Adrenal gland (tissue), 19 donors: ENCODE measurements at places on chromosomes 12 and 14. TPM values are rescaled to one million over a fixed set of nuclear protein-coding genes. Genes with fewer than 3 reads are reported as not detected.

KLRC3 gene
- polyA plus RNA-seq = not detected

PRICKLE1 gene
- polyA plus RNA-seq = 1.0 TPM

CDKN3 gene
- 1.3 TPM for polyA plus RNA-seq

RND1 gene
- 2.9 TPM for polyA plus RNA-seq

DNA sequence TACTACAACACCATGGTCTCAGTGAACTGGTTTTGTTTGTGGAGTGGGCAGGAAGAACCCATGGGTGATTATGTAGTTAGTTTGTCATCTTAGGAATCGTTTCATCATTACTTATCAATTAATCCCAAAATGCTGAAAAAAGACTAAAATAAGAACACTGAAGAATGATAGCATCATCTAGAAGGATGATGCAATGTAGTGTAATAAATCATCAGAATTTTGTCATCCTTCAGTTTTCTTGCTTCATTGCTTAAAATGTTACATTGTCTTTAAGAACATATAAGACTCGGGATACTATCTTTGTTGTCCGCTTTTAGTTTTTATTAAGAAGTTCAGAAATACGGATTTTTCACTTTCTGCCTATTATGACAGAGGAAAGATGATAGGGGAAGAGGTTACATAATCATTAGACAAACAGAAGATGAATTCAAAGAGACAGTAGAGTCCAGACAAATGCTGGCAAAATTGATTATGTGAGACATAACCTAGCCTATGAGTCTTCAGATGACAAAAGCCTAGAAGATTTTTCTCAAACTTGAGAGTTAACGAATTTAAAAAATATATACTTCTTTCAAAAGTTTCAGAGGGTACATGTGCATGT is 10.8 kb upstream of the SMOC1 start:
- DNase-seq = no peak

DNA sequence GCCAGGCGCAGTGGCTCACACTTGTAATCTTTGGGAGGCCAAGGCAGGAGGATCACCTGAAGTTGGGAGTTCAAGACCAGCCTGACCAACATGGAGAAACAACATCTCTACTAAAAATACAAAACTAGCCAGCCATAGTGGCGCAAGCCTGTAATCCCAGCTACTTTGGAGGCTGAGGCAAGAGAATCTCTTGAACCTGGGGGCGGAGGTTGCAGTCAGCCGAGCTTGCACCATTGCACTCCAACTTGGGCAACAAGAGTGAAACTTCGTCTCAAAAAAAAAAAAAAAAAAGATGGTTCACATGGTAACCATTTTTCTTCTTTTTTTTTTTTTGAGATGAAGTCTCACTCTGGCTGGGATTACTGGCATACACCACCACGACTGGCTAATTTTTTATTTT is 35.3 kb downstream of the SLC2A14 start:
- no peak for DNase-seq

GRCh38 chr12:94062796-94063635 is 85.4 kb upstream of the PLXNC1 start:
- DNase-seq = no peak

GYS2 gene
- polyA plus RNA-seq = 0.05 TPM

- no peak for DNase-seq
Measured at GRCh38 chr12:100753837-100754236, 40.7 kb upstream of the ANO4 start.

- DNase-seq = no peak
Measured at GRCh38 chr12:44848703-44849085, 27.4 kb downstream of the NELL2 start.

DNA sequence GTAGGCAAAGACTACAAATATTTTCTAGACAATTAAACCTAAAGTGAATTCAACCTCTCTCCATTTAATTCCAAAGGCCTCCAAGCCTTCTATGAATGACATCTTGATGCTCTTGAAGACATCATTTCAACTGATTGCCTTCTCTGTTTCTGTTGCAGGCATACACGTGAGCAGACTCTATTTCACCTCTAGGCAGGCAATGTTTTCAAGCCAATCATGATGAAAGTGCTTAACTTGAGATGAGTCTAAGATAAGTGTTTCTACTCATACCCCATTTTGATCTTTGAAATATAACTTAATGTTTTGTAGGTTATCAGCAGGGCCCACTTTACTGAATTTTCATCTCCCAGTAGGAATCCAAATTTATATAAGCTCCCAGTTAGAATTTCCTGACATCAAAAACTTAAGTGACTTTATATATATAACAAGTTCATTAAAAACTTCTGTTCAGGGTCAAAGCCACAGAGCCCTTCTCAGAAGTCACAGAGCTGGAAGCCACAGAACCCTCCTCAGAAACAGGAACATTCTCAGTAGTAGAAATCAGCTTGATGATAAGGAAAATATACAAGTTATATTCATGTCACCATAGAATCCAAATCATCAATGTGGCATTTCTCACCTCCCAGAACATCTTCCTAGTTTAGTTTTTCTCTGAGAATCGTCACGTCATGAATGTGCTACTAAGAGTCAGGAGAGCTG is 108.5 kb downstream of the PHLDA1 start:
- no peak for DNase-seq

GRCh38 chr12:105368047-105368646 is 37.7 kb downstream of the C12orf75 start:
- no peak for DNase-seq

GRCh38 chr12:63222582-63222981 is 71.6 kb upstream of the AVPR1A start:
- DNase-seq = no peak

GRCh38 chr14:75200451-75200850 is 24.0 kb upstream of the TMED10 start:
- no peak for DNase-seq

- DNase-seq = no peak
Measured at GRCh38 chr14:99075061-99075460, 196.9 kb downstream of the BCL11B start.

LHX5 gene
- polyA plus RNA-seq = not detected

GRCh38 chr12:6647083-6647604 is at the start of gene ACRBP:
TSS of gene ACRBP (minus strand) at chr12:6647432. CDS start at chr12:6647366, 66 bp downstream.
- peak; percentile 74 for DNase-seq

DNA sequence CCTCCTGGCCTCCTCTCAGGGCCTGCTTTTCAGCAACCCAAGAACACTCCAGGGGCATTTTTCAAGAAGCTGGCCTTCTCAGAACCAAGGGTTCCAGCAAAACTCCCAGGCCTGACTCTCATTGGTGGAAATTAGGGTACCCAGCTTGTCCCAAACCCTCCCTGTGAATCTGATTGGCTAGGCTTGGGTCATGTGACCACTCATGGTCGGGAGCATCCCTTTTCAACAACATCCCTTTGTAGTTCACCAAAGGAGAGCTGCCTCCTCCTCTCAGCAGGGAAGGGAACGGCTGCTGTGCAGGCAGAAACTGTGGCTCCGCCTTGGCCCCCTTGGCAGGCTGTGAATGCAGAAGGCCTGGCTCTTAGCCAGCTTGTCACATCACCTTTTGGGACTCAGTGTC is 94.5 kb downstream of the AACS start:
- no peak for DNase-seq

TAS2R9 gene
- 0.10 TPM for polyA plus RNA-seq

DNA sequence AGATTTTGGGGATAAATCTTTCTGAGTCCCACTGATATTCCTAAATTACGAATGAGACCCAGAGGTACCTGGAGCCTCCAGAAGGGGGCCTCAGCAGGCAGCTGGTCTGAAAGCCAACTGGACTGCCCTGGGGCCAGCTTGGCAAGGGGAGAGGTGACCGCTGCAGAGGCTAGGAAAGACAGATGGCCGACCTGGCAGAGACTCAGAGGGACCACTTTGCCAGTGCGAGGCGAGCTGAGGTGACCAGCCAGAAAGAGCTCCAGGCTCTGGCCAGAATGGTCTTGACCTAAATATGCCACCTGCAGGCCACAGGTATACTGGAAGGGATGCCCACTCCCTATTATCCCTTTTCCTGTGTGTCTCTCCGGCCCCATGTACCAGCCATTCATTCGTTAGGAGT is 256.8 kb upstream of the GARIN6 start:
- peak; percentile 4 for DNase-seq

GRCh38 chr12:63982604-63983295 is 138.2 kb downstream of the SRGAP1 start:
- DNase-seq = no peak

DNA sequence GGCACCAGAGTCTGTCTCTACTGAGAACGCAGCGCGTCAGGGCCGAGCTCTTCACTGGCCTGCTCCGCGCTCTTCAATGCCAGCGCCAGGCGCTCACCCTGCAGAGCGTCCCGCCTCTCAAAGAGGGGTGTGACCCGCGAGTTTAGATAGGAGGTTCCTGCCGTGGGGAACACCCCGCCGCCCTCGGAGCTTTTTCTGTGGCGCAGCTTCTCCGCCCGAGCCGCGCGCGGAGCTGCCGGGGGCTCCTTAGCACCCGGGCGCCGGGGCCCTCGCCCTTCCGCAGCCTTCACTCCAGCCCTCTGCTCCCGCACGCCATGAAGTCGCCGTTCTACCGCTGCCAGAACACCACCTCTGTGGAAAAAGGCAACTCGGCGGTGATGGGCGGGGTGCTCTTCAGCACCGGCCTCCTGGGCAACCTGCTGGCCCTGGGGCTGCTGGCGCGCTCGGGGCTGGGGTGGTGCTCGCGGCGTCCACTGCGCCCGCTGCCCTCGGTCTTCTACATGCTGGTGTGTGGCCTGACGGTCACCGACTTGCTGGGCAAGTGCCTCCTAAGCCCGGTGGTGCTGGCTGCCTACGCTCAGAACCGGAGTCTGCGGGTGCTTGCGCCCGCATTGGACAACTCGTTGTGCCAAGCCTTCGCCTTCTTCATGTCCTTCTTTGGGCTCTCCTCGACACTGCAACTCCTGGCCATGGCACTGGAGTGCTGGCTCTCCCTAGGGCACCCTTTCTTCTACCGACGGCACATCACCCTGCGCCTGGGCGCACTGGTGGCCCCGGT is at the start of gene PTGDR:
Gene PTGDR, plus strand, starts transcription at position 198 of the 778 bp plus-strand sequence. Its CDS starts 117 bp downstream, at position 315.
- DNase-seq = no peak

NDUFA12 gene
- polyA plus RNA-seq = 96.8 TPM

DNA sequence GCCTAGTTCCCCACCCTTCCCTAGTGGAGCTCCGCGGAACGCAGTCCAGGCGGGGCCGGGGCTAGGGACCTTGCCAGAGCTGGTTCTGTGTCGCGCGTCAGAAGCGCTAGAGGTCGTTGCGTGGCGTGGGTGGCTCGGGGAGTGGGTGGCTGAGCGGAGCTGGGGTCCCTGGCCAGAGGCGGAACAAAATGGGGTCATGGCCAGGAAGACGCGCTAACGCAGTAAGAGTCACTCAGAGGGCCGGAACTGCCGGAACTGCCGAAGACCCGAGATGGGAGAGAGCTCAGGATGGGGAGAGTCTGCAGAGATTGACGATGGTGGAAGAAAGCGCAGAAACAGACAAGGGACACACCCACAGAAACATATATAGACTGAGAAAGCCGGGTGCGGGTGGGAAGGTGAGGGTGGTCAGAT is 4.8 kb downstream of the DGKA start:
- DNase-seq = peak; percentile 61

DNA sequence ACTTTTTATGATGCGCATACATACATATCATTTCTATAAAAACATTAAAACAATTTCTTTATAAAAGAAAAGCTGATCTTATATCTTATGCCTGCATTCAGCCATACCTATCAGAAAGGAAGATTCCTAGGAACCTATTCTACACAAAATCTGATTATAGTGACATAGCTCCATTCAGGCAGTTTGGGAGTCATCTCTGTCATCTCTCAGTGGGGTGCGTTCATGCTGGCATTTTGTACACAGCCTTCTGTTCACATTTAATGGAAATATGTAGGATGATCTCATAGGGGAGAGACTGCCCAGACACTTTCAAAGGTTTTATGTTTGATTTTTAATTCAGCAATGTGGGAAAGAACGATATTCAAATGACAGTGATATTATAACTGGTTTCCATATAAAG is 52.9 kb downstream of the ATL1 start:
- DNase-seq = no peak

DNA sequence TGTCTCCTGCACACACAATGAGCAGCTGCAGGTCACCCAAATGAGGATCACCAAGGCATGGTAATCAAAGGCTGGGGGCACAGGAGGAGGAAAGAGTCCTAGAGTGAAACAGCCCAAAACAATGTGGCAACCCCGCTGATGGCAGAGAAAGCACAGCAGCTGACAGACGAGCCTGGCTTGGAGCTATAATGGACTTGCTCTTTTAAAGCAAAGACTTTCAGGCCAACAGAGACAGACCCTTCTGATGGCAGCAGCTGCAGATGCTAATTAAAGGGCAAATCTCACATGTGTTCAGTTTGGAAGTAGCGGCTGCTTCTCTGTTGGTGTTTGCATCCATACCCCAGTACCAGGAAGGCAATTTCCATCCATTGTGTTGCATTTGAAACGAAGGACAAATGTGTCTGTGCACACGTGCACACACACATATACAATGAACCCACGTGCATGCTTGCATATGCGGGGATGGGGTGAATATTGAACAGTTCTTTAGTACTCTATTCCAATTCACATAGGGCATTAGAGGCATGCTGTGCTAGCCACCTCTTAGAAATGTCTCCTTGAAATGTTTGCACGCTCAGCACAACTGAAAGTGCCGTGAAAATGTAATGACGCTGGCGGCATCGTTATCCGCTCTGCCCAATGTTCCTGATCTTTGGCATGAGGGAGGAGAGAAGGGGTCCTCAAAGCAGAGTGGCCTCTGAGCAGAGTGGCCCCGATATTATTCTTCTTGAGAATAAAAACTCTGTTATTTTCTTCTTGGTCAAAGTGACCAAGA is 38.1 kb downstream of the CIT start:
- no peak for DNase-seq

LDHB gene
- polyA plus RNA-seq = 624 TPM

- DNase-seq = no peak
Measured at GRCh38 chr12:83514372-83514771, 827.7 kb downstream of the TMTC2 start.

DNA sequence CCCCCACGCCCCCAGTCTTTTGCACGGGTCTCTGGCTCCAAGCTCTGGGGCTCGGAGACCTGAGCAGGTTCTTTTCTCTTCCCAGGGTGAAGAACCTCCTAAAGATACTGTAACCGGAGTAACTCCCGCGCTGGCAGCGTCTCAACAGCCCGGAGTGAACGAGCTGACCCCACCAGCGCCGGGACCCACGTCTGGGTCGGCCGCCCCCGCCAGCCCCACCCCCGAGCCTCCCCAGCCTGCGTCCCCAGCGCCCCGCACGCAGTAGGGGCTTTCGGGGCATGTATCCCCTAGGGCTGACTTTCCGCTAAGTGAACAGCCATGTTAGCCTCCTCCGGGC is 858 bp downstream of the SLC35F4 start:
- no peak for DNase-seq

DNA sequence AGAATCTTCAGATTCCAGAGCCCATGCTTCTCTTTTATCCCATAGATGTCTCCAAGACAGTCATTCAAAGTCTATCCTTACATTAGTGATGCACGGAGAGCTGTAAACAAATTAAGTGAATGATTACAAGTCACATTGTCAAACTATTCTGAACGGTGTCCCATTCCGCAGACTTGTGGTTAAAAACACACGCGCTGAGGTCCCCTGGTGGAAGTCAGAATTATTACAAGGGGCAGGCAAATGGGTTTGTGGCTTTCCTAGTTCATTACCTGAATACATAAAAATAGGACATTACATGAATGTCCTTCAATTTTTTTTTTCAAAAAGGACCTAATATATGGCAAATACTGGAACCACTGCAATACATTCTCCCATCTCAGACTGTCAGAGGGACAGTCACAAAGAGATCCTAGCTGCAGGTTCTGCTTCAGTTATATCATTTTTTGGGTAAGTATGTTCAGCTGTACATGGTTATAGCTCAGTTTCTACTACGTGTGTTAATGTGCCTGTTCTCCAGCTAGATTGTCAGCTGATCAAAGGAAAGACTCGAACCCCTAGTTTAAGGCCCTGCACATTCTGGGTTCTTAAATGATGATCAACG is 53.1 kb upstream of the STON2 start:
- peak; percentile 78 for DNase-seq

GLIPR1 gene
- 8.4 TPM for polyA plus RNA-seq
